ENCODE measurements at places on chromosomes 5 and 9.

GRCh38 chr5:142795251-142795650 lies 25.1 kb downstream of the ARHGAP26 start:
- no peak for DNase-seq

DNA sequence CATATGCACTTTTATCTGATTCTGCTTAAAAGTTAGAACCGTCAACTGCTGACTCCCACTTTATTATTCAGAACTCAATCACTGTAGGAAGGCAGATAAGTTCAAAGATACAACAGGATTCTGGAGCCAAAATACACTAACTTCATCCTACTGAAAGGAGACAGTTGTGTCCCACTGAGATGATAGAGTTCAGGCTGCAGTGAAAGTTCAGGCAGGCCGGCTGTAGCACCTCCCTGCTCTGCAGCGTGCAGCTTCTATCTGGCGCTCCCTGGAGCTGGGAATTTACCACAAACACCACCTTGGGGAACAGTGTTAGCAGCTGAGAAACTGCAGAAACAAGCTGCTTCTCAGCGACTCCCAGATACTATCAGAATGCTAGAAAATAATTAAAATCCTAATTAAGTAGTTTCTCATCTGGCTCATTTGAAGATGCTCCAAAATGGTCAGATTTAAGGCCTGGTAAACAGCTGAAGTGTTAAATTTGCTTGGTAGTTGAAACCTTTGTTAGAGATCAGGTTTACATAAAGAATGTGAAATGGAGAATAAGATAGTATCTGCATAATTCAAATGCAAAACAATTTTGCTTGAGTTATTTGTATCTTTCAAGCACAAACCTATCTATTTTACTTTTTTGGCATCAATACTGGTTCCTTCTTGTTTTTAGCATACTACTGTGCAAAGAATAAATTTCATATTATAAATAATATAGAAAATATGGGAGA lies 52.3 kb upstream of the CNTLN start:
- no peak for DNase-seq

DNA sequence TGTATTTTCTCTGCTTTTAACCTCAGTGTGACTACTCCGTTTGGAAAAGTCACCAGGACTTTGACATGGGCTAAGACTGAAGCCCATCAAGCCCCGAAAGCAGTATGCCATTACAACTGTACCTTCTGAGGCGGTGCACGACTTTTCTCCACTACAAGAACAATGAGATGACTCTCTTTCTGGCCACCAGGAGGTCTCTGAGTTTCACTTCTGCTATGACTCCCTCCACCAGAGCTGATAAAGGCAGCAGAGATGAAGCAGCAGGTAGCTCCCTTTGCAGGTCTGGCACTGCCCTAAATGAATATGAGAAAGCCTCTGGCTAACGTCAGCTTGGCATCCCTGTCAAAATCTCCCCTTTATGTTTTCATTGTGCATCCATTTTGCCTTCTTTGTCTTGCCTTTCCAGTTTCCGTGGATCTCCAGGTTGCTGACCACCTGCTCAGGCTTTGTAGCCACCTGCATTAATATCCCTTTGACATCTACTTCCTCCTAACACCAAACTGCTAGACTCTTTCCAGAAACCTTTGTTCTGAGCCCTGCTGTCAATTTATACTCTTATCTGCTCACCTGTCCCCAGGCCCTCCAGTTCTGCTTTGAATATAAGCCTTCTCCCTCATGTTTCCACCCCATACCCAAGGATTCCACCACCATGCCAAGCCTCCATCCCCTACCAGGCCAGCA lies 221.7 kb downstream of the ZNF608 start:
- DNase-seq = no peak

GRCh38 chr5:172543484-172544298 lies 89.4 kb upstream of the SH3PXD2B start:
- DNase-seq = no peak

DNA sequence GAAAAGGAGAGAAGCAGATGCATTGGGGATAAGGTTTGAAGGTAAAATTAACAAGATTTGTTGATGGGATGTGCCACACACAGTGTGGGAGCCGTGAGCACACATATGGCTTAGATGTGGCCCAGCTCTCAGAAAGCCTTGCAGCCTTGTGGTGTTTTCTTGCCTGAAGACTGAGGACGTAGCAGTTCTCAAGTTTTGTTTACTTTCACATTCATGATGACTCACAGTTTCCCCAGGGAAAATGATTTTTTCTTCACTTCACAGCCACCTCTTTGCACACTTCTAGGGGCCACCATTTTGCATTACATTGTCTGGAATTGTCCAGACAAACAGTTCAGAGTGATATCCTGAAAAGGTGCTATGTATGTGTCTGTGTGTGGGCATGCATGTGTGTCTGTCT lies 126.2 kb downstream of the BASP1 start:
- no peak for DNase-seq

DNA sequence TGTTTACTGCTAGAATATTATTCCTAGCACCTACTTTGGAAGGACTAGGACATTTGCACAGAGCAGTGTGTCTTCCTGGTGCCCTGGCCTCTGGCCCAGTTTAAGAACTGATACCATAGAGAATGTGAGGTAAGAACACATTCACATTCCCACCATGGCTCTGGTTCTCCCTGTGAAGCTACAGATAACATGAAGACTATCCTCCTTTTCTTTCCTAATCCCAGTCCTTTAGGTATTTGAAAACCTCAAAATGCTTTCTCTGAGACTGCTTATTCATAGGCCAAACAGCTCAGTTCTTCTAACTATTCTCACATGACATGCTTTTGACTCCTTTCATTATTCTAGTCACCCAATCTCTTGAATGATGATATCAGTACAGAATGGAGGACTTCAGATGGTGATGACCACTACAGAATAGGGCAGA lies 11.9 kb downstream of the FAM219A start:
- DNase-seq = no peak

Measured in stimulated activated CD4-positive, alpha-beta T cell treated with anti-CD3 and anti-CD28 coated beads, Interleukin-12 subunit alpha, Interleukin-12 subunit beta, amount 100 ng/mL, for 4 hours (primary cell).